T-helper 2 cell (primary cell): ENCODE measurements at places on chromosomes 3 and 15.

DNA sequence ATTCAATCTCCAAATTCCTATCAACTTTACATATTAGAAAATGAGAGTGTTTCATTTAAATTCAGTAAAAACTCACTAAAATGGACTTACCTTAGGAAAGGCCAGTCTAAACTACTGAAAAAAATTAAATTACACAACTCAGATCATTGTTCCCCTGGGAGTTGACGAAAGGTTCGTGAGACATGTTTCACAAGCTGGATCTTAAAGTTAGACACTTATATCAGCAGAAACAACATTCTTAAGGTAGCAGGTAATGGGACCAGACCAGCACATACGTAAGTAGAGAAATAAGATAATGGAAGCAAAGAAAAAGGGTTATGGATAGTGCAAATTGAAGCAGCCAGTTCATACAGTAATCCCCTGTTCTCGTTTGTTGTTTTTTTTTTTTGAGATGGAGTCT, 8.9 kb downstream of the RFX7 start:
- DNase-seq: no peak

DNA sequence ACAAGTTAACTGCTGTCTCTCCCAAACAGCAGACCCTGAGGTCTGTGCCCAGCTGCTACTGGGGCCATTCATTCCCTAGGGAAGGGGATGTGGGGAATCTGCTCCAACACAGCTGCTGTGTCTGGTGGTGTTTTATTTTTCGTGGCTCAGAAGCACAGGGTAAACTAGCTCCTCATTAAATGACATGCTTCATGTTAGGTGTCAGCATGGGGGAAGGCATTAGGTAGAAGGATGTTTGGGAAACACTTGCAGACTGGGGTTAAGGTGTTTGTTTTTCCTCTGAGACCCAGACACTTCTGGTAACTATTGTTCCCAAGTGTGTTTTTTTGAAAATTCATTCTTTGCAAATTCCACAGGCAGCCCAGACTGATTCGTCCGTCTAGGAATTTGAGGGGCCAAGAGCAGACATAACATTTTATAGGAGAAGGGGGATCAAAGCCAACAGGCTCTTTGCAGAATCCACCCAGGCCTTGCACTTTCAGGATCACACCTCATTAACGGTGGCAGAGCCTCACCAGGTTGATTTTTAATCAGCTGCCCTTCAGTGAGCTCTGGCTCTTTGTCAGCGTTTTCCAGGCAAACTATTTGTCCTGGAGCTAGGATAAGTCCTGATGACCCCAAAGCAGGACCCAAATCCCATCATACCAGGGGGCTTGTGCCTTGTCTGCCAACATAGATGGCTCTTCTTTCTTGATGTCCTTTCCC, 65.4 kb upstream of the ITGA11 start:
- DNase-seq: no peak

- DNase-seq: peak; percentile 34
Observed at GRCh38 chr15:74655424-74655823, 39.8 kb downstream of the CLK3 start.

DNA sequence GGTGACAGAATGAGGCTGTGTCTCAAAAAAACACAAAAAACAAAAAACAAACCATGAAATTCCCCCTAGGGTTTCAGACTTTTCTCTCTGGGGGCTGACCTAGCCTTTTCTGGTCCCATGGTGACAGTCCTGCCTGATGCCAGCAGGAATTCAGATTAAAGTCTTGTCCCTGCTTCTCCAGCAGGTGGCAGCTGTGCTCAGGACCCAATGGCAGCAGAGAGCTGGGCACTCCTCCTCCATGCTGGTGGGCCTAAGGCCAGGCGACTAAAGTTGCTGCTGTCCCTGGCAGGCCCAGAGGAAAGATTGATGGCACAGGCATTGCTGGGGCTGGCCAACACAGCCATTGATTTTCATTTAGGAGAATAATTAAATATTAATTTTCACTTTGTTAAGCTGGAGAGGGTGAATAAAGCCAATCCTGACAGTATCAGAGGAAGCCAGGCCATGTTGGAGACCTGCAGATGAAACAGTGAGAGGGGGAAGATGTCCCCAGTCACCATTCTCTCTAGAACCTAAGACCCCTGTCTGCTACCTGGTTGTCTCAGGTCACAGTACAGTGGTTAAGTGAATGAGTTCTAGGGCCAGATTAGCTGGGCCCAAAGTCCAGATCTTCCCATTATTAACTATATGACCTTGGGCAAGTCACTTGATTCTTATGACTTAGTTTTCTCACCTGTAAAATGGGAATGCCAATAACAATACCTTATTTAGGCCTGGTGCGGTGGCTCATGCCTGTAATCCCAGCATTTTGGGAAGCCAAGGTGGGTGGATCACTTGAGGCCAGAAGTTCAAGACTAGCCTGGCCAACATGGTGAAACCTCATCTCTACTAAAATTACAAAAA, 7.1 kb downstream of the CELF6 start:
- DNase-seq: no peak
